NT2/D1 (cell line): ENCODE measurements at places on chromosomes 3 and 15.

GRCh38 chr3:157306502-157306901, 130.1 kb upstream of the PTX3 start:
- no peak for DNase-seq

GRCh38 chr15:90062462-90062932, 39.8 kb downstream of the IDH2 start:
- no peak for DNase-seq

GRCh38 chr15:70236341-70237086, 138.8 kb upstream of the TLE3 start:
- DNase-seq = no peak

DNA sequence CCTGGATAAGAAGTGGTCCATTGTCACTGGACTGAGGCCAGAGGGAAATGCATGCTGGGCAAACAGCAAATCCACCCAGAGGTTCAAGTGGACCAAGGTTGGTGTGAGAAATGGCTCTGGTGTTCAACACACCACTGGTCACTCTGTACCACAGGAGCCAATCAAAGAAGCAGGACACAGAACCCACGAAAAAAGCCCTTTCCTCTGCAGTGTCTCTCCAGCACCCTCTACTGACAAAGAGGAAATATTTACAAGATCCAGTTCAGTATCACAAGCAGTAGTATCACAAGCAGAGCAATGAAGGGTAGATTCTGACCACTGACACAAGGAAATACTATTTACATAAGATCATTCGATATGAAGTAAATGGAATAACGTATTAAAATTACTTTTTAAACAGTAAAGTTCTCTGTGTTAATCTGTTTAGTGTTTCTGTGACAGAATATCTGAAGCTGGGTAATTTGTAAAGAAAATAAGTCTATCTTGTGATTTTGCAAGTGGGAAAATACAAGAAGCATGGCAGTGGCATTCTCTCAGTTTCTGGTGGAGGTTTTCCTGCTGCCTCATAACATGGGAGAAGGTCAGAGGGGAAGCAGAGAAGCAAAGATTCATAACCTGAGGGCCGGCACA, 390.7 kb downstream of the EFHB start:
- DNase-seq = peak; percentile 30

GRCh38 chr3:127492426-127492825, 98.1 kb downstream of the TPRA1 start:
- DNase-seq = no peak

DNA sequence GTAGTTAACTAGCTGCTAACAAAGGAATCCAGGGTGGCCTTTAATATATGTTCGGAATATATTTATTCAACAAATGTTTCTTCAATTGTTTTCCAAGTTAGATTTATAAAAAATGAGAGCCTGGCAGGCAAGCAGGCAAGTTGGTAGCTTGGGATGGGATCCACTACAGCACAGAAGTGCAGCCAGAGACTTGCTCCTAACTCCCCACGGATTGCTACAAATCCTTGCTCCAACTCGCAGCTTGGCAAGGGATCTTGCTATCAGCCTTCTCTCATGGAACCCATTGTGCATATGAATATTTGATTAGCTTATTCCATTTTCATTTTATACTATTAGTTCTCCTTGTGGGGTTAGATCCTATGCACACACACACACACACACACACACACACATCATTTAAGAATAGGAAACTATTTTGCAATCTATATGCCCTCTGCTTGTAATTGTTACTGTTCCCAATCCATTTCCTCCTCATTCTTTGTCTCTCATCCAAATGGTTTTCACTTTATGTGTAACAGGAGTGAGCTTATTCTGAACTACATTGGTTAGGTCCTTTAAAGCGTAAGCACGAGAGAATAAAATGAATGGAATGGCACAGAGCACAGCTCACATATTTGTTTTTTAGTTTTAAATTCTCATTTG, 505.6 kb downstream of the LPP start:
- DNase-seq = no peak

DNA sequence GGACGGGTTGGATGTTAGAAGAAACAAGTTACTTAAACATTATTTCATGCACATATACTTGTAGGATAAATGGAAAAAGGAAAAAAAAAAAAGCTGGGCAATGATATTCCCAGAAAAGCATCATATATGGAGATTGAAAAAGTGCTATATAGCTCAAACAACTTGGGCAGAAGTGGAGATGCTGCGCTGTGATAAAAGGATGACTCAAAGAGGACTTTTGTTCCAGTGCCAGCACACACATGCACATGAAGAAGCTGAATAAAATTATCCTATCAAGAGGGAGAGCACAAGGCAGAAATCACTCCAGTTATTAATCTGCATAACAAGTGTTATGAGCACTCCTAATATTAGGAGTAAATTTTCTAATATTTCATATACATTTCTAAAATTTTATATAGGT, 30.9 kb downstream of the FRMD4B start:
- DNase-seq = no peak

DNA sequence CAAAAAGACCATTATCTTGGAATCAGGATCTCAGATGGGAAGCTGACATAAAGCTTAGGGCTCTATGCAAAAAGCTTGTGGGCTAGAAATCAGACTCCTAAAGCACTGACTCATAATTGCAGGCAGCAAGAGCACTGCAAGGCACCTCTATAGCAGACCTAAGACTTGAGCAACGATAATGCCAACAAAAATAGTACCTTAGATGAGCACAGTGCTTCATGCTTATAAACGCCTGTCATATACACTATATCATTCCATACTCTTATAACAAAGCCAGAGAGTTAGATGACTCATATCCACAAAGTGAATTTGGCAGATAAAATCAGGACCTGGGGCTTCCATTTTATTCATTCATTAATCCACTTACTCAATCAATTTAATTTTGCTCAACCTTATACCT, 560.8 kb downstream of the MCTP2 start:
- DNase-seq = no peak

DNA sequence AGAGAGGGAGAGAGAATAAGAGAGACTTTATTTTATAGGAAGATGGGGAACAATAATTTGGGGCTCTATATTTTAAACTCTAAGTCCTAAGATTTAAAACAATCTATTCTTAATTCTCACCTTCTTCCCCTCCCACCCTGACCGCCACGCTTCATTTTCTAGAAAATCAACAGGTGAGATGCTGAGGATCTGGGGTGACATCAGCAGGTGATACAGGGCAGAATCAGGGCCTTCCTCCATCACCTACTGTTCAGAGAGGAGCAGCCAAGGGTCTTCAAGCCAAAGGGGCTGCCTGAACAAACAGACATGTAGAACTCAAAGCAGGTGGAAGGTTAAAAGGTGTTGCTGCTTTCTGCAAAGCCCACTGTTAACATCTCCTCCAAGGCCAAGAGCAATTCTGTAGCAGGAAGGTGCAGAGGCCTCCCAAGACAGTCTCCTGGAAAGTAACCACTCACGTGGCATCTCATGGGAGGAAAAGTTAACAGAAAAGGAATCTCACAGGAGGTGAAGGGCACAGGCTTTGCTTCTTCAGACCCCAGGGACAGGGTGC, 183.6 kb upstream of the TLE3 start:
- DNase-seq = no peak

GRCh38 chr3:57746156-57747010, 9.7 kb upstream of the SLMAP start:
- no peak for DNase-seq

DNA sequence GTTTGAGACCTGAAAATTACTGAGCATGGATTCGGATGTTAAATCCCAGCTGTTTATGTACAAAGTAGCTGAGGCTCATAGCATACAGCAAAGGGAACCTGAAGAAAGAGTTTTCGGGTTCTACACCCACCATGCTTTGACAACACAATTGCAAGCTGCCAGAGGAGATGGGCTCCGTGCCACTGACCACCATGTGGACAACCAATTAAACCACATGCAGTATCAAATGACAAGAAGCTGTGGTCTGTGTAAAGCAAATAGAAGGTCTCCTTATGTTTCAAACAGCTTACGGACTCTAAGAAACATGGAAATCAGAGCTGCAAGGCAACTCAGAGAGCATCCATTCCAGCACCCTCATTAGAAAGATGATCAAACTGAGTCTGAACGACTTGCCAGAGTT, 12.9 kb downstream of the GABRB3 start:
- DNase-seq = no peak

- DNase-seq = no peak
Observed at GRCh38 chr3:161035711-161036110, 69.4 kb downstream of the B3GALNT1 start.

- no peak for DNase-seq
Observed at GRCh38 chr3:70947579-70947978, 635.1 kb upstream of the MDFIC2 start.

DNA sequence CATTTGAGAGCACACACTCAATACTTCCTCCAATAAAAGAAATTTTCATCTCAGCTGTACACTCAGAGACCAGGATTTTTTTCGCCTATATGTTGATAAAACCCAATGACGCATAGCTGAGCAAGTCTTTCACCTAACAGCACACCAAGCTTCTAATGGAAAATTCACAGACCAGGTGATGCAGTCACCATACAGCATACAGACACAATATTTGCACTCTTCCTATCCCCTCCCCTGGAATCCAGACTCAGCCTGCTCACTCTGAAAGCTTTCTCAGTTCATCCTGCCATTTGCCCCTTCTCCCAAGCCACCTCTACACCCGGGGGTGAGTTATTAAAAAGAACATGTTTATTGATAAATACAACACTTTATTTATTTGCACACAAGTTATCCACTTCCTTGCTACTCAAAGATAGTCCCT, 1.7 kb downstream of the TBC1D5 start:
- no peak for DNase-seq

DNA sequence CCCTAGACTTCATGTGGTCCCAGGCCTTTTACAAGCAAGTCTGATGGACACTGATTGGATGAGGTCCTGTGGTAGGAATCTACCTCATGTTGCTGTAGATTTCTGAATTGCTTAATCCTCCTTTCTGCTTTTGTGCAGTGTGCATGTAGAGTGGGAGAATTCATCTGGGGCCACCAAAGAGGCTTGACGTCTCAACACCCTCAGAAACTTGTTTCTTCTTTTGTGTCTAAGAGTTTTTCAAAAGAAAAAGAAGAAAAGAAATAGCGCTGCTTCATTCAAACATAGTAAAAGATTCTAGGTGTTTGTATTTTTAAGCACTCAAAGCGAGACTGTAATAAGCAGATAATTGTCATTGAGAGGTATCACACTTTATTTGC, 46.2 kb downstream of the NR1D2 start:
- no peak for DNase-seq

- no peak for DNase-seq
Observed at GRCh38 chr3:38644016-38644661, 5.3 kb downstream of the SCN5A start.

DNA sequence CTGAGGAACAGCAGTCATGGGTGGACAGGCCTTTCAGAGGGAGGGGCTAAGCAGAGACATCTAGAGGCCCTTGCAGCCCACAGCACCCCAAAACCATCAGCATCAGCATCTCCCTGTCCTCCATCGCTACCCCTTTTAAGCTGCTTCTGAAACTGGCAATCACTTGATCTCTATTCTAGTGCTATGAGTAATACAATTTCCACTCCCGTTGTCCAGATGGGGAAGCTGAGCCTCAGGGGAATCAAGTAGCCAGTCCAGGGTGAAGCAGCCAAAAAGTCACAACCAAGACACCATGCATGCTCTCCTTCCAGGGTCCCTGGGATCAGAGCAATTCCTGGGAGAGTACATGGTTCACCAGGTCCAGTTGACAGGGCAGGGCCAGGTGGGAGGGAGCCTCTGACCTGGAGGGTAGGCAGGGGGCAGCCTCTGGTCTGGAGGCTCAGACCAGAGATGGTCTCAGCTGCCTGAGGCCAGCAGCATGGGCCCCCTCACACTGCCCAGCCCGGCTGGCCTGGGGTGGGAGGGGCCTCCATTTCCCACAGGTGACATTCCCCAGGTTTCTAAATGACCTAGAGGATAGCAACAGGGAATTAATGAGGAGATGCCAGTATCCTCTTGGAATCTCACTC, 30.0 kb downstream of the KLHL25 start:
- no peak for DNase-seq
